ENCODE measurements at places on chromosomes 5 and 9.

GRCh38 chr5:123755653-123756317, 243.8 kb downstream of the CSNK1G3 start:
- peak; percentile 91 for DNase-seq

DNA sequence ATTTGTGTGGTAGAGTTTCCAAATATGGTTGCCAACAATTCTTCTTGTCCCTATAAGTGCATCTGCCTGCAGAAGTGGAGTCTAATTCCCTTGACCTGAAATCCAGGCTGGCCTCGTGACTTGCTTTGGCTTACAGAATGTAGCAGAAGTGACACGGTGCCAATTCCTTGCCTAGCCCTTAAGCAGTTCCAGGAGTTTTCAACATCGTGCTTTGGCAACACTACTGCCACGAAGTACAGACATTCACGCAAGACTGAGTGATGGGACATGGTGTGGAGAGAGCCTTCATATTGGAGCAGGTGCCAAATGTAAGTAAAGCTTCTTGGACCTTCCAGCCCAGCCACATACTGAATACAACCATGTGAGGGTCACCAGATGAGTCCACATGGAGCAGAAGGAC, 92.9 kb upstream of the NEK6 start:
- no peak for DNase-seq

GRCh38 chr9:106421772-106422171, 441.2 kb upstream of the ZNF462 start:
- no peak for DNase-seq

GRCh38 chr5:67792891-67793290, 422.7 kb upstream of the PIK3R1 start:
- no peak for DNase-seq

DNA sequence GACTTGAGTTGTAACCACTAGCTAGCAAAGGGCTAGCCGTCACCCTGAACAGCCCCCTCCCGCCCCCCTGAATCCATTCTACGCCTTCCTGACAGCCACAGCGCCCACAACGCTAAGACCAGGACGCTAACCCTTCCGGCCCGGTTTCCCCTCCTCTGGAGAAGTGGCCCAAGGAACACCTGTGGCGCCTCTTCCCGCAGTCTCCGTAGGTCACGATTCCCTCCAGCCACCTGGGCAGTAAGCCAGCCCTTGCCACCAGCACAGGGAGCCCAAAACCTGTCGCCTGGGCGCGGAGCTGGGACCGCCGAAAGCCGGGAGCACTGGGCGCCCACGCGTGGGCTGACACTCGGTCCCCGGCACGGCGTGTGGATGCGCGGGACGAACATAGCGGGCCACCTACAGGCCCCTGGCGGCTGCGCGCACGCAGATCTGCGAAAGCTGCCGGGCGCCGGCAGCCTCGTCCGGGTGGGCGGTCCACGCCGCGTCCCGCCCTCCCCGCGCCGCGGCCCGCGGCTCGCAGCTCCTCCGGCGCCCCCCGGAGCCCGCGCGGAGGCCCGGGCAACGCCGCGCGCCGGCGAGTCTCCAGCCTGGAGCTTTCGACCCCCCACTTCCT, 596 bp downstream of the IRF1 start:
- DNase-seq = peak; percentile 64

Measured in EH (cell line).